Fibroblast of lung (primary cell): ENCODE measurements at places on chromosomes 3 and 15. TPM values are rescaled to one million over a fixed set of nuclear protein-coding genes. Genes with fewer than 3 reads are reported as not detected.

DNA sequence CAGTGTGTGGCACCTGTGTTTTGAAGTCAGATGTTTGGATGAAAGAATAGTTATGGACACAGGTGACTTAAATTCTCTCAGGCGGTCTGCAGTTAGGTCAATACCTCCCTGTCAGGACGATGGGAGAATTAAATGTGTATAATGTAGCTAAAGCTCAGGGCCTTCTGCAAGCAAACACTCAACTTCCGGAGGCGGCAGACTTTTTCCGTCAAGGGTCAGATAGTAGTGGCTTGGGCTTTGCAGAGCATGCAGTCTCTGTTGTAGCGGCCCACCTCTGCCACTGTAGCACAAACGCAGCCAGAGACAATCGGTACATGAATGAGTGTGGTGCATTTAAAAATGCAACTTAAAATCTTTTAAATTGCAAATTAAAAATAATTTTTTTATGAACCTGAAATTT is 47.4 kb downstream of the CMTM8 start:
- DNase-seq, result no peak
- H3K4me1 ChIP-seq, result no peaks in the 10 kb centered on the region
- no peak overlapping the region for H3K27ac ChIP-seq
- no peak overlapping the region for H3K4me3 ChIP-seq

GRCh38 chr3:65361448-65361847 is 673.6 kb upstream of the ADAMTS9 start:
- no peak for DNase-seq
- H3K4me3 ChIP-seq, result no peak overlapping the region
- no peaks in the 10 kb centered on the region for H3K36me3 ChIP-seq
- no peak overlapping the region for H3K27ac ChIP-seq

DNA sequence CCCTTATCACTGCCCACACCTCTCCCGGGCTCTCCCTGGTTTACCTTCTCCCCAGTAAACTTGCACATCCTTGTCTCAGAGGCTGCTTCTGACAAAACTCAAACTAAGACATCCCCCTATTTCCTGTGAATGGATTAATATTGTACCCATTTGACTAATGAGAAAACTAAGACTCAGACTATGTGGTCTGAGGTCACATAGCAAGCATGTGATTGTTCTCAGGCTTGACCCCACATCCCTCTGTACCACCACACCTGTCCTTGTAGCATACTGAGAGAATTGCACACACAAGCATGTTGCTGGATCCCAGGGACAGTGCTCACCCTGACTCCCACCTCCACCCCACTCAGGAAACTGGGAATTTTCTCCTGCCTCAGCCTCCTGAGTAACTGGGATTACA is 90.7 kb upstream of the HES1 start:
- peaks cover 6% of the 10 kb centered on the region for H3K27me3 ChIP-seq
- H3K4me1 ChIP-seq, result no peaks in the 10 kb centered on the region
- no peak overlapping the region for H3K27ac ChIP-seq
- no peak overlapping the region for H3K4me3 ChIP-seq
- no peaks in the 10 kb centered on the region for H3K36me3 ChIP-seq

GRCh38 chr3:123971406-123971805 is 10.4 kb upstream of the CCDC14 start:
- no peak overlapping the region for H3K4me3 ChIP-seq
- no peaks in the 10 kb centered on the region for H3K36me3 ChIP-seq
- peaks cover 2% of the 10 kb centered on the region for H3K4me1 ChIP-seq
- no peak for DNase-seq
- no peak overlapping the region for H3K27ac ChIP-seq
- H3K27me3 ChIP-seq, result no peaks in the 10 kb centered on the region

DNA sequence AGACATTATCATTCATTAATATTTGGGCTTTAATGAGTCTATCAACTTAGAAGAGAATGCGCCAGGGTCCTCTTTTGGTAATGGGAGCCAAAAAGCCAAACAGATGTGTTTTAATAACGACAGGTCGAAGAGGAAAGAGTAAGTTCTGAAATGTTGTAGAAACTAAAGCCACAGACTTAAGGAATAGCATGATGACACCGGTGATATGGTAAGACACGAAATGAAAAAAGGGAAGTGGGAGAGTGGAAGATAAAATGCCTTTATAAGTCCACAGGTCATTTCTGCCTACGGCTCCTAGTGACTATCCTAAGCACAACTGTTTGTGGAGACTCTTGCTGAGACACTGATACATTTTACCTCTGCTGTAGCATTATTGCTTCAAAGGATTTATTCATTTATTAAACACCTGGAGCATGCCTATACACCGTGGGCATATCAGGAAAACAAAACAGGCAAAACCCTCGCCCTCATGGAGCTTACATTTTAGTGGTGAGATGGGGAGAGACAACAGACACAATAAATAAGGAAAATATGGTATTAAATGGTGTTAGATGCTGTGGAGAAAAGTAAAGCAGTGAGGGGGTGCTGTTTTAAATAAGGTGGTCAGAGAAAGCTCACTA is 11.7 kb upstream of the CD47 start:
- no peaks in the 10 kb centered on the region for H3K27me3 ChIP-seq
- no peak for DNase-seq
- H3K36me3 ChIP-seq, result no peaks in the 10 kb centered on the region
- H3K4me1 ChIP-seq, result peaks cover 4% of the 10 kb centered on the region

GRCh38 chr15:67149068-67149772 is 83.8 kb downstream of the SMAD3 start:
- H3K4me3 ChIP-seq, result peak overlapping the region; percentile 16
- DNase-seq, result no peak
- peaks cover 65% of the 10 kb centered on the region for H3K4me1 ChIP-seq
- no peaks in the 10 kb centered on the region for H3K27me3 ChIP-seq
- H3K36me3 ChIP-seq, result peaks cover 17% of the 10 kb centered on the region
- peak overlapping the region; percentile 96 for H3K27ac ChIP-seq

DNA sequence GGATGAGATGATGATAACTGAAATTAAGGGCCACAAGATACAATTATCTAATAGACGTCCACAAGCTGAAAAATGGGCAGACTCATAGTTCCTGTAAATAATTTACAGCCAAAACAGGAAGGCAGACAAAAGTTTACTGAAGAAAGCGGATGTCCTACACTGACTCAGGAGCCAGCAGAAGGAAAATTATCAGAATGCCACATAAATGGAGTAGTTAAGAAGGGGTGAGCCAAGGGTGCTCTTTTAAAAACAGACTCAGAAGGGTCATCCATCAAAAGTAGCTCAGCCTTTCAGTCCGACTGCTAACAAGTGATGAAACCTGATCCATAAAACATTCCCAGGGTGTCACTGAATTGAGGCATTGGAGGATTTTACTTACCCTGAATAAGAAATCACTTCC is 39.8 kb downstream of the TUSC7 start:
- no peak overlapping the region for H3K4me3 ChIP-seq
- H3K4me1 ChIP-seq, result no peaks in the 10 kb centered on the region

DNA sequence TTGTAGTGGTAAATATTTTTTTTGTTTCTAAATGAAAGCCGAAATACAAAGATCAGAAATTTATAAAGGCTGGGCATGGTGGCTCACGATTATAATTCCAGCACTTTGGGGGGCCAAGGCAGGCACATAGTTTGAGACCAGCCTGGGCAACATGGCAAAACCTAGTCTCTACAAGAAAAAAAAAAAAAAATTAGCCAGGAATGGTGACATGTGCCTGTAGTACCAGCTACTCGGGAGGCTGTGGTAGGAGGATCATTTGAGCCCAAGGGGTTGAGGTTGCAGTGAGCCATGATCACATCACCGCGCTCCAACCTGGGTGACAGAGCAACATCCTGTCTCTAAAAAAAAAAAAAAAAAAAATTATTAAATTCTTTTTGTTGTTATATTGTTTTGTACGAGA is 6.9 kb downstream of the DENND4A start:
- DNase-seq, result no peak
- H3K4me3 ChIP-seq, result no peak overlapping the region
- no peaks in the 10 kb centered on the region for H3K36me3 ChIP-seq

DNA sequence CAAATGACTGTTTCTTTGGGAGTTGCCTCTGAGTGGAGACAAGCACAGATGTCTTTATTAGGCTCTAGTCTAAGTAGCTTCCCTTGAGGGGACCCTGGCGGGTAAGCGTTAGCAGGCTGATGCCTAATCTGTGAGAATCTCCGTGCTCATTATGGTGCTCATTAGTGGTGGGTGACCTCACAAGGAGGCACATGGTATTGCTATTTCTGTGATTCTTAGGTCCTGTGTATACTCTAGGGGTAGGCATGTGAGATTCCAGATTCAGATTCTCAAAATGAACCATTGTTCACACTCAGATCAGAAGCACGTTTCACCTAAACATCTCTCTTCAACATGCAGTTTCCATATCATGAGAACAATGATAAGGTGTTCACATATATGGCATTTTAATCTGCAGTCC is 809.7 kb downstream of the NR2F2 start:
- H3K27ac ChIP-seq, result no peak overlapping the region
- H3K4me1 ChIP-seq, result no peaks in the 10 kb centered on the region
- no peaks in the 10 kb centered on the region for H3K36me3 ChIP-seq
- H3K4me3 ChIP-seq, result no peak overlapping the region

GRCh38 chr15:39283531-39283930 is 297.3 kb upstream of the THBS1 start:
- H3K27ac ChIP-seq, result no peak overlapping the region
- no peaks in the 10 kb centered on the region for H3K27me3 ChIP-seq
- H3K4me3 ChIP-seq, result no peak overlapping the region
- DNase-seq, result peak; percentile 40

- H3K27me3 ChIP-seq, result no peaks in the 10 kb centered on the region
- peaks cover 5% of the 10 kb centered on the region for H3K36me3 ChIP-seq
- H3K27ac ChIP-seq, result no peak overlapping the region
- no peaks in the 10 kb centered on the region for H3K4me1 ChIP-seq
These were observed 7.4 kb downstream of the GLB1 start for GRCh38 chr3:33089515-33089914.

- H3K27ac ChIP-seq, result no peak overlapping the region
- H3K4me1 ChIP-seq, result no peaks in the 10 kb centered on the region
- no peaks in the 10 kb centered on the region for H3K36me3 ChIP-seq
- peak; percentile 34 for DNase-seq
These were observed 99.8 kb upstream of the CHMP2B start for GRCh38 chr3:87127281-87127680.

DNA sequence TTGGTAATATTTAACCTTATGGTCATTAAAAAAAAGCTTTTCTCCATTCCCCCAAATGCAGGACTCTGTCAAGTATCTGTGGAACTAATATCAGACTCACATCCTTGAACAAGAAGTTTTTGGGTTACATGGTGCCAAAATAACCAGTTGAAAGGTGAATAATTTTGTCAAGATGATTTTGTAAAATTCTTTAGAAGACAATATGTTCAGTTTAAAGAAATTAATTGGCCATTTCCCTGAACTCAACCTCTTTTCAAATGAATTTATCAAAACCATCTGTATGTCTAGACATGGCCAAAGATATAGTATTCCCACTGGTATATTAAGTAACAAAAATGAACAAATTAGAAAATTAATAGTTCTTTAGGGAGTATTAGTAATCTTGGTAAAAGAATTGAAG is 280.5 kb downstream of the MBNL1 start:
- no peaks in the 10 kb centered on the region for H3K4me1 ChIP-seq
- H3K27me3 ChIP-seq, result no peaks in the 10 kb centered on the region
- H3K4me3 ChIP-seq, result no peak overlapping the region
- H3K36me3 ChIP-seq, result no peaks in the 10 kb centered on the region
- H3K27ac ChIP-seq, result no peak overlapping the region

DNA sequence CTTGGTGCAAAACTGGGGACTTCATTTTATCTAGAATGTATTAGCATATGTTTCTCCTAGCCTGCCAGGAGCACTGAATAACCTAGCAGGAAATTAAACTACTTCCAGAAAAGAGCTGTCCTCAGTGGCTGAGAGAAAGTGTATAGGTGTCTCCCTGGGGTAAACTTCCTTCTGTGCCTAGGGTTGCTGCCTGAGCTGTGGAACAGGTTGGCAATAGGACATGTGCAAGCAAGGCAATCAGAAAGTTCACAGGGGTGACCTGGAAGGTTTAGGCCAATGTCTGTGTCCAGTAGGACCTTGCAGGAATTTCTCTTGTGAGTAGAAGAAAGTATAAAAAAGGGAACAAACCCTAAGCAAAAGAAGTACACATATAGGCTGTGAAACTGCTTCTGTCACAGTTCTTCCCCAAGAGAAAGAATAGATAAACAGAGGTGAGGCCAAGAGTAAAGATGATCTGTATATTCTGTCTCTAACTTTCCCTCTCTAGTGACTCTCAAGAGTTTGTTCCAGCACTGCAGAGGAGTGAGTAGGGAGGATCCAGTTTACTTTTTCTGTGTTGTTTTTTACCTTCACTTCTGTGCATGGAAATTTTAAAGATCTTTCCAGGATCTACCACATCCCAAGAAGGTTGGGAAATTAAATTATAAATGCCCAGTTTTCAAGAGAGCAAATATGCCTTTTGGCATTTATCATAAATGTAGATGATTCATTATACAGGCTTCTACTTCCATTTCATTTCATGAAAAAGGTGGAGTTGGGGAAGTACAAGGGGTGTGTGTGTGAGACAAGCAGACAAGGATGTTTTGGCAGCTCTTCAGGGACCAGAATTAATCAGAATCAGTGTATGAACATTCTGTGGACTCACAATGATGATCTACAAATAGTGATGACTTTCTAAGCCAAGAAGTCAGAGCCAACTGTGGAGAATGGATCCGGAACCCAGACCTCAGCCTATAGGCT is 155.2 kb downstream of the RBPMS2 start:
- H3K4me3 ChIP-seq, result no peak overlapping the region
- H3K36me3 ChIP-seq, result no peaks in the 10 kb centered on the region
- peak; percentile 38 for DNase-seq

- no peak for DNase-seq
- no peaks in the 10 kb centered on the region for H3K27me3 ChIP-seq
- no peaks in the 10 kb centered on the region for H3K36me3 ChIP-seq
- H3K4me1 ChIP-seq, result no peaks in the 10 kb centered on the region
- no peak overlapping the region for H3K27ac ChIP-seq
- H3K4me3 ChIP-seq, result no peak overlapping the region
These were observed 90.1 kb upstream of the RGMA start for GRCh38 chr15:93179072-93179471.

- H3K27me3 ChIP-seq, result no peaks in the 10 kb centered on the region
- no peaks in the 10 kb centered on the region for H3K4me1 ChIP-seq
- H3K27ac ChIP-seq, result no peak overlapping the region
- no peaks in the 10 kb centered on the region for H3K36me3 ChIP-seq
These were observed 53.2 kb upstream of the IGSF11 start for GRCh38 chr3:119087799-119088198.

GRCh38 chr3:99972380-99973104 is 141.8 kb downstream of the FILIP1L start:
- no peak overlapping the region for H3K4me3 ChIP-seq
- peak; percentile 71 for DNase-seq
- H3K27ac ChIP-seq, result no peak overlapping the region
- no peaks in the 10 kb centered on the region for H3K36me3 ChIP-seq
- H3K27me3 ChIP-seq, result no peaks in the 10 kb centered on the region

Gene MLF1
- 7.9 and 11.8 TPM in 2 replicates for total RNA-seq

Gene FAM3D
- total RNA-seq, result not detected in 2 replicates

Gene ZKSCAN7
- 8.5 and 13.2 TPM in 2 replicates for total RNA-seq

Gene KPNA4
- total RNA-seq, result 34.7 and 38.8 TPM in 2 replicates

Gene STAB1
- total RNA-seq, result under 0.01 TPM in 2 replicates

Gene SERINC4
- total RNA-seq, result under 0.01 and 0.17 TPM in 2 replicates

Gene UBA5
- total RNA-seq, result 30.0 and 43.6 TPM in 2 replicates

Gene CISH
- 0.99 and 1.0 TPM in 2 replicates for total RNA-seq

Gene TNFAIP8L3
- 10.7 and 12.3 TPM in 2 replicates for total RNA-seq

Gene PYGO1
- total RNA-seq, result 7.7 and 10.1 TPM in 2 replicates

Gene EBLN2
- 3.0 and 3.1 TPM in 2 replicates for total RNA-seq

Gene TGM4
- not detected in 2 replicates for total RNA-seq

Gene ANKRD63
- not detected in 2 replicates for total RNA-seq

Gene GOLGA6A
- total RNA-seq, result under 0.01 TPM in 1 of 2 replicates, not detected in the other

Gene PRR20G
- total RNA-seq, result not detected in 2 replicates

Gene IL5RA
- total RNA-seq, result not detected in 2 replicates

Gene SLC9C1
- total RNA-seq, result under 0.01 TPM in 1 of 2 replicates, not detected in the other

Gene LRRC2
- 0.77 and 3.8 TPM in 2 replicates for total RNA-seq

Gene KNSTRN
- 15.7 and 30.9 TPM in 2 replicates for total RNA-seq
